ENCODE measurements at places on chromosomes 2 and 18.
A peak's percentile ranks its signal among the peaks of the same experiment; 100 is the strongest.

DNA sequence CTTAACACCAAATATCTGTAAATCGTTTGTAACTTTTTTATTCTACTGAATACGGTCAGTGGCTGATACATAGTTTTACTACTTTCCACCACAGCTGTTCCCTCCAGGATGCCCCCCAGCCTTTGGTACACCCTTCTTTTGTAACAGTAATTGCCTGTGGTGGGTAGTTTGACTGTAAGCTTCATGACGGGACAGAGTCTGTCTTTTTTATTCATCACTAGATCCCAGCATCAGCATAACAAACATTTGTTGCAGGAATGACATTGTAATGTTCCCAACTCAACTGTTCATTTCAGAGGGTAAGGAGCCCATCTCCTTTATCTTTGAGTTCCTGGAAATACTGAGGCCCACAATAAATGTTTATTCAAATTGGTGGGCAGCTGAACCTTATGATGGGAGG, 67.5 kb downstream of the MBOAT2 start:
- DNase-seq, result no peak

- no peak for DNase-seq
Observed at GRCh38 chr2:71933467-71934319, 214.0 kb downstream of the CYP26B1 start.

DNA sequence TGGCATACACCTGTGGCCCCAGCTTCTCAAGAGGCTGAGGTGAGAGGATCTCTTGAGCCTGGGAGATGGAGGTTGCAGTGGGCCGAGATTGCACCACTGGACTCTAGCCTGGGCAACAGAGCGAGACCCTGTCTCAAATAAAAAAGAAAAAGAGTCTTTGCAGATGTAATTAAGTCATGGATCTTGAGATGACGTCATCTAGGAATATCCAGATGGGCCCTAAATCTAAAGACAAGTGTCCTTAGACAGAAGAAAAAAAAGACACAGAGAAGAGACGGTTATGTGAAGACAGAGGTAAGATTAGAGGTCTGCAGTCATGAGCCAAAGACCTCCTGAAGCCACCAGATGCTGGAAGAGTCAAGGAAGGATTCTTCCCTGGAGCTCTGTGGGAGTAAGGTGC, 74.3 kb downstream of the RHOB start:
- DNase-seq, result no peak

GRCh38 chr2:199339891-199340605, 117.7 kb downstream of the SATB2 start:
- no peak for DNase-seq

- no peak for DNase-seq
Observed at GRCh38 chr2:61353909-61354308, 117.0 kb downstream of the USP34 start.

DNA sequence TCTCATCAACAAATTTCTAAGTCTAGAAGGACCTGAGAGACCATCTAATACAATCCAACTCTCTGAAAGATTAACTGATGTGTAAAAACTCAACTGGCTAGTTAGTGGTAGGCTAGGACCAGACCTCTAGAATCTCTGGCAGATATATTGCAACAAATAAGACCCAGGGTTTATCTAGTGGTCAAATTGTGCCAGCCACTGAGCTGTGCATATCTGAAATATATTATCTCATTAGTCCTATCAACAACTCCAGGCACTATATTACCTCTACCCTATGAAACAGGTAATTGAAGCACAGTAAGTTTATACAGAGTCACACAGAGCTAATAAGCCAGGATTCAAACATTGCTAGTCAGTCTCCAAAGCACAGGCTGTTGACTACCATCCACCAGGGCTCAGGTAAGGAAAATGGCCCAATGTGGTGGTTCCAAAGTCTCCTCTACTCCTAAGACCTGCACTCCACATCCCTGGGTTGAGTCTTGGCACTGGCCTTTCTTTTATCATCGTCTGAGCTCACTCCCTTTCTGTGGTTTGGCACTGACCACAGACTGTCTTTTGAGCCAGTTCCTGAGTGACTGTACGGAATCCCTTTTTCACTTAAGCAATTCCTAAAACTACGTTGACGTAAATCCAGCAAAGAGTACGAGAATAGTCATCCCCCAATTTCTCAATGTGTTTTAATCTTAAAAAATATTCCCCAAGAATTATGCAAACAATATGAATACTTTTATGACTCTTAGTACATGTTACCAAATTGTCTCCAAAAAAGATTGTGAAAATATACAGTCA, 11.9 kb upstream of the PID1 start:
- DNase-seq, result no peak

GRCh38 chr2:40400336-40400953, 51.4 kb downstream of the SLC8A1 start:
- no peak for DNase-seq

DNA sequence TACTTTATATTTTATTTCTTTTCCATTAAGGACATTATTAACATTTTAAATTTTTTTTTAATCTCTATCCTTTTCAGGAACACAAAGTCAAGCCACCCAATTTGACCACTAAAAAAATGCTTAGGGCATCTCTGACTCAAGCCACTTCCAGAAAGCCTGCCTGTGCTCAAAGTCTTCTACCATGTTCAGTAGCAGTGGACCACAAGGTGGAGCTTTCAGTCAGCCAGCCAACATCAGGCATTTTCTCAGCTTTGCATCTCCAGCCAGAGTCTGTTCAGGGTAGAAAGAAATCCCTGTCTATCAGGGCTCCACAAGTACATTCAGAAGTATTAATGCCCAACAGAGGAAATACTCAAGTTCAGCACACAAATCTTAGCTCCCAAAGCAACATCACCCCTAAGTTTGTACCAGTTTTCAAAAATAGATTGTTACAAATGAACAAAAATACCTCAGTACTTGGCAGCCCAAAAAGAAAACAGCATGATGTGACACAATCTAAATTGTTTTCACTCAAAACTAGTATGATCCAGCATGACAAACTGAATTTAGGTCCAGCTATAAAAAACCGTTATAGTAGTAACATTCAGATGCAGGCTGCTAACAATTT, 37.6 kb downstream of the C18orf63 start:
- DNase-seq, result peak; percentile 51

GRCh38 chr2:216589791-216590190, 43.4 kb upstream of the IGFBP2 start:
- no peak for DNase-seq

GRCh38 chr2:105771836-105772235, 27.1 kb downstream of the NCK2 start:
- DNase-seq, result no peak

DNA sequence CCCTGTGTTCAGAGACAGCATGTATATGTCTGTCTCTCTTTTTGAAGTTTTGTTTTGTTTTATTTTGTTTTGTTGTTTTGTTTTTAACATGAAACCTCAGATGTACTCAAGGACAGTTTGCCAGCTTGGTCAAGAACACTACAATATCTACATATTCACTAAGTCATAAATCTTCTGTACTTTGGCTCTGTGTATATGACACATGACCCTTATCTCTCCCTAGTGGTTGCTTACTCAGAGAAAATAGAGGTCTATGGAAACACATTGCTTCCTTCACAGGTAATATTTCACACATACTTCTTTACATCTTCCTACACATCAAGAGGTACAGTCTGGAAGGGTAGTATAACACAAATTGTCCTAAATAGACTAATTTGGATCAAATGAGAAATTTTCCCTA, 312.6 kb upstream of the VRK2 start:
- no peak for DNase-seq

DNA sequence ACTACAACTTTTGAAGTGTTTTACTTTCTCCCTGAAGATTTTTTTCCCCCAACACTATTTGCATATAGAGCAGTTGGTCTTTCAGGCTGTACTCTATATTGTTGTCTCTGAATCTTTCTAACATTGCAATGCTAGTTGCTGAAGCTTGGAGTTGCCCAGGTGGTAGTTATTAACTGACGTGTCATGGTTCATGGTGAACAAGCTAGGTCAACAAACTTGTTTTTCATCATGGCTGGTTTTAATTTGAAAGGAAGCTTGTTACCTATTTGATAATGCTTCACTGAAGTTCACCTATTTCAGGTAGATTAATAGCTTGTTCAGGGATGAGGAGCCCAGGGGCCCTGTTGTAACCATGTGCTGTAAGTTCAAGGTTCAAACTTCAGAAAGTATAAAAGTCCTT, 158.8 kb upstream of the ZEB2 start:
- no peak for DNase-seq

- no peak for DNase-seq
Observed at GRCh38 chr2:225207043-225207442, 164.8 kb upstream of the DOCK10 start.

GRCh38 chr18:48319801-48320638, 89.2 kb downstream of the ZBTB7C start:
- no peak for DNase-seq

DNA sequence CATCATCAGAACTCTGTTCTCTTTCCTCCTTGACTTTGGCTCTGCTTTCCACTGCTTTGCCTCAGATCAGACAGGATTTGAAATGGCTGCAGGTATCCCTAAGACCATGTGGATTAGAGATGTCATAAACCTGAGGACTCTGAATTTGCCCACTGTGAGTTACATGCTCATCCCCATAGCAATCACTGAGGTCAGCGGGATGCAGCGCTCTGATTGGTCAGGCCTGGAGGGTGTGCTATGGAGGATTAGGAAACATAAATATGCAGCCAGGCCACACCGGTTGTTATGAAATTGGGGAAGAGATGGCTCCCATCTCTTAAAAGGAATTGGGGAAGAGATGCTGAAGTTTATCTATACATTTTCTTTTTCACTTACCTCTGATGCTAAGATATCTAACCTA, 73.7 kb upstream of the DNAJC10 start:
- peak; percentile 1 for DNase-seq

DNA sequence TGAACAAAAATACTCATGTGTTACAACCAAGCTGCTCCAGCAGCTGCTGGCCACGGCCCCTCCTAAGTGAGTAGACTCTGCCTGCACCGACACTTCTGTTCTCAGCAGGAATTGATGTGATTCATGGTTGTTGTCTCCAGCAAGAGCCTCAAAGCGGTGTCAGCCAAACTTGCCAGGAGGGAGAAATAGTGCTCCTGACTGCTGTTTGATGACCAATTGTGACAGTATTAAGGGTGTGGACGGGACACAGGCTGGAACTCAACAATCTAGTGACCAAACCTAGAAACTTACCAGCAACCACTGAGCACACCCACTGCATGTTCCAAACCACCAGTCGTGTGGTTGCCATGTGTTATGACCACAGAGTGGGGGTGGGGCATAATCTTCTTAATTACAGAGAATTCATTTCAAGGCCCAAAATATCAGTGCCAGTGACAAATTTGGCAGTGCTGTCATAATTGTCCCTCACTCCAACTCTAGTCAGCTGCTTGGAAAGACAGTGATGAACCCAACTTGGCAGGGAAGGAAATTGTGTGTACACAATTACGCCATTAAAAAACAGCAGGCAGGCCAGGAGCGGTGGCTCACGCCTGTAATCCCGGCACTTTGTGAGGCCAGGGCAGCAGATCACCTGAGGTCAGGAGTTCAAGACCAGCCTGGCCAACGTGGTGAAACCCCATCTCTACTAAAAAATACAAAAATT, 30.4 kb downstream of the FBLN7 start:
- no peak for DNase-seq

GRCh38 chr18:54973046-54973445, 13.8 kb upstream of the CCDC68 start:
- DNase-seq, result no peak

DNA sequence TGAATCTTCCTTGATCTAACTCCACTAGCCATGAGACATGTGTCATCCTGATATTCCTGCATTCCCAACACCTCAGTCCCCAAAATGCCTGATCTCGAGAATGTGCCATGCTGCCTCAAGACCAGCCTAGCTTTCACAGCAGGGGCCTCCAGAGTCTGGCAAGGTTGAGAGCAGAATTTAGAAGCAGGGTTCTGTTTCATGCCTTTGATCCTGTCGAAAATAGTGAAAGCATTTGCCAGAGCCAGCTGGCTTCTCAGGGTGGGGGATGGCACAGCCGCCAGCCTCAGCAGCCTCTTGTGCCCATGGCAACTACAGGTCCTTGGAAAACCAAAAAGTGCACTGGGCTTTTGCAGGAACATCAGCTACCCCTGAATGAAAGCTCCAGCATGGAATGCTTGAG, 143.5 kb downstream of the RTN4 start:
- no peak for DNase-seq

- no peak for DNase-seq
Observed at GRCh38 chr2:111100765-111101162, 19.9 kb upstream of the BCL2L11 start.

DNA sequence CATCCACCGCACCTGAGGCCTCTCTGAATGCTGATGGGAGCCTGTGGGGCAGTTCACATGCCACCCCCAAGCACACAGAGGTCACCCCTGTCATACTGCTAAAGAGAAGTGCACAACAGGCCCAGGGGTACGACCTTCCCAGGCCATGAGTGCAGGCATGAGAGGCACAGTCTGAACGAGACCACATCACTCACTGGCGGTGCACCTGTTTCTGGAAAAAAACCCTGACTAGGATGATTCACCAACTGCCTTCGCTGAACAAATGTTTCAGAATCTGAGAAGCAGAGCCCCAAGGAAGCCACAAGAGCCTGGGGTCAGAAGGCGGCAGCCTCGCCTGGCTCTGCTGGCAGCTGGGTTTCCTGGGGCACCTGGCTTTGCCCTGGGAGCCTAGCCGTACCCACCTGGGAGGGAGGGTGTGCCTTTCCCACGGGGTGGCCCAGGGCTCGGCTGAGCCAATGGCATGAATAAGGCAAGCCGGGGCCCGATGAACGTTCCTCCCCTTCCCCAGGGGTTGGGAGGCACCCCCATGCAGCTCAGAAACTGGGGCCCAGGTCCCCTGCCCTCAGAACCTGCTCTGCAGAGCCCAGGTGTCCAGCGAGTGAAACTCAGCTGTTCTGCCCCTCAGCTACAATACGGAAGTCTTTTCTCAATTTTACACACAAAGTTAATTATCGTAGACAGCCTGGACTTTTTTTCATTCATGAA, 73.8 kb downstream of the HDAC4 start:
- peak; percentile 69 for DNase-seq

DNA sequence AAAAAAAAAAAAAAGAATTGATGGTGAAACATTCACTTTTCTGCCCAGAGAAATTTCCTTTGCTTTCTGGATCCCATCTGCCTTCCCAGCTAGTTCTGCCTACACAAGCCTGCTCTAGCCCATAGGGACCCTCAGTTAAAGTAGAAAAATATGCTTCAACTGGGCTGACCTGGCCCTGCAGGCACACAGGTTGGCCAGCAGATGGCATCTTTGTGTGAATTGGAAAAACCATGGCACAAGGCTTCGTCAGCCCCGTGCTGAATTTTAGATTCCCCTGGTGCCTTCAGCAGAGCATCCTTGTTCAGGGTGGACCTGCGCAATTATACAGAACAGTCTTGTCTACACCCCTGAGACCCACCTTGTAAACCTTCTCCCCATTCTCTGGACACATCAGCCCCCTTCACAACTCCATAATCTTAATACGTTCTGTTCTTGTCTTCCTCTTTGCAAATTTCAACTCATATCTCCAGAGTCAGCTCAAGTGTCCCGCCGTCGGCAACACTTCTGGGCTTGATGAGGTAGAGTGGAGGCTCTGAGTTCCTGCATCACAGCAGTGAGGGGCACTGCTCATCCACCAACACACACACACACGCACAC, 114.5 kb downstream of the INSIG2 start:
- peak; percentile 43 for DNase-seq
